ENCODE measurements at places on chromosomes 2 and 18.

GRCh38 chr2:221635949-221636348 is 63.8 kb upstream of the EPHA4 start:
- no peak for DNase-seq

DNA sequence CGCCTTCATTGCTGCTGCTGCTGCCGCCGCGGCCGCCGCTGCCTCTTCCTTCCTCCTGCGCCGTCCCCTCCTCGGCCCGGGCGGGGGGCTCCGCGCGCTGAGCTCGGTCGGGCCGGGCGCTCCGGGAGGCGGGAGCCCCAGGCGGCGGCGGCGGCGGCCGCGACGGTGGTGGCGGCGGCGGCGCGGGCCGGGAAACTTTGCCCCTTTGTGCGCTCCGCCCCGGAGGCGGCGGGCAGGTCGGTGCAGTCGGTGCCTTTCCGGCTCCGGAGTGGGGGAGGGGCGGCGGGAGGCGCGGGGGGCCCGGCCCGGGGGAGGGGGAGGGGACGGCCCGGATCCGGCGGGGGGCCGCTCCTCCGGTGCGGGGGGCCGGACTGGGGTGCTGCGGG is 205 bp downstream of the TET3 start:
- no peak for DNase-seq

GRCh38 chr2:179606141-179606540 is 255.3 kb downstream of the ZNF385B start:
- DNase-seq: no peak

DNA sequence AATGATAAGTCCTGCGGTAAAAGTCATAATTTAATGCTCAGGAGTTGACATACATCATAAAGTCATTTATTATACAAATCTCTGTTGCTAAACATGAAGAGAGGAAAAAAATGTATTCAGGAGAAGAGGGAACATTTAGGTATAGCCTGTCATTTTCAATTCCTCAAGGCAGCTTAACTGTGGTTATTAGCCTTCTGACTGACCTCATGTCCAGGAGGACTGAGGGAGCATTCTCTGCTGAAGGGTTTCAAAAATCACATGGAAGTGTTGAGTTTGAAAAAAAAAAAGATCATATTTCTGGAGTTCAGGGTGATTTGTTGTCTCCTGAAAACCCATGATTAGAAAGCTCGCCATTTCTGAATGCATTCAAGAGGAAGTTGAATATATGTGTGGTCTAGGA is 1371.1 kb upstream of the LRRTM1 start:
- no peak for DNase-seq

DNA sequence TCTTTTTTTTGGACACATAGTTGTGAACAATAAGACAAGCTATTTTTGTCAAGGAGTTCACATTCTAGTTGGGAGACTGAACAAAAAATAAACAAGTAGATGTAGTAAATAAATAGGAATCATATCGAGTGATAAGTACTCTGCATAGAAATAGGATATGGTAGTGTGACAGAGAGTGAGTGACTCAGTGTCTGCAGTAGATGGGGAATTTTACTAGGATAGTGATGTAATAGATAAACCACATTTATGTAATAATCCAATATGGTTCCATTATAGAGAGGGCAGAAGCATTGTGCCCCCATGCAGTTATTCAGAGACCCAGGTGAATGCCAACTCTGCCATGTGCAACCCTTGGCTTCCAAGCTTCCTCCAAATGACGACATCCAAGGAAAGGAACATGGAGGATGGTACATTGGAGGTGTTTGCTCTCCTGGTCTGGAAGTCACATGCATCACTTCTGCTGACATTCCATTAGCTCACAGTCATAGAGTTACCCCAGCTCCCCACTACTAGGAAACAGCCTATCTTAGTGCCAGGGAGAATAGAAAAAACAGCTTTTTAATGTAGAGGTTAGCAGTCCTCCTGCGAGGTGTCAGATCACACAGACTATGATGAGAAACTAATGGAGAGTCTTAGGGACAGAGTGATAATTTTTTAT is 595.4 kb downstream of the NYAP2 start:
- peak; percentile 22 for DNase-seq

DNA sequence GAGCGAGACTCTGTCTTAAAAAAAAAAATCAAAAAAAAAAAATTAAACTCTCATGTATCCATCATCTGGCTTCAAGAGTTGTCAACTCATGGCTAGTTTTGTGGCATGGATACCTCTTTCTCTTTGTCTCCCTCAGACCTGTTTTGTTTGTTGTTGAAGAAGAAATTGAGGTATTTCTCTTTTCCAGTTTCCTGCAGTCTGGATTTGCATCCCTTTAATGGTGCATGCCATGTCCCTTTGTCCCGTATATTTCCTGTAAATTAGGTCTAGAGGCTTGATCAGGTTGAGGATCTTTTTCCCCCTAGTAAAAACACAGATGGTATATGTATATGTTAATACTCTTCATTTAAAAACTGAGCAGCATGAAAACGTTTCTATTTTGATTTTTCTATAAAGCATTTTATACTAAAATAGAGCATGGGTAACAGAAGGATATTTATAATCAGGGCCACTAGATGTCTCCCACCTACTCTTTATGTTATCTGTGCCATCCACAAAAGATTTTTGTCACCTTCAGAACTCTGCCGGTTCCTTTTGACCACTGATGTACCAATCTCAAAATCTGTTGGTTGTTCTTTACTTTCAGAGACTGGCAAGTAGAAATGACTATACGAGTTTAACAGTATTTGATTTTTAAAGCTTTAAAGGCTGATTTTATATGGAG is 80.1 kb downstream of the GALNT1 start:
- no peak for DNase-seq

GRCh38 chr2:190791976-190792575 is 88.5 kb upstream of the GLS start:
- DNase-seq: no peak

DNA sequence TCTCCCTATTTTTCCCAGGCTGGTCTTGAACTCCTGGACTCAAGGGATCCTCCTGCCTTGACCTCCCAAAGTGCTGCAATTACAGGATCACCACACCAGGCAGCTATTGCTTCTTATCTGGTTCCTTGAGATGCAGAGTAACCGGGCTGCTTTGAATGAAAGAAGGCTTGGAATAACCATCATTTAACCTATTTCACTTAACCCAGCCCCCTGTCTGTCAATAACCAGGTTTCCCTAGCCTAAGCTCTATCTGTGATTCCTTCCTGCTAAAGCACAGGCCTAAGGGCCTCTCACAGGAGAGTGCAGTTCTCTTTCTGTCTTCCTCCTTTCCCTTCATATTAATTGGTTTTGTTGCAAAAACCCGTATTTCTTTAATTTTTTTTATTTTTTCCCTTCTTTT is 393.5 kb upstream of the RAB12 start:
- DNase-seq: no peak

GRCh38 chr18:48481092-48481491 is 57.7 kb upstream of the CTIF start:
- no peak for DNase-seq

DNA sequence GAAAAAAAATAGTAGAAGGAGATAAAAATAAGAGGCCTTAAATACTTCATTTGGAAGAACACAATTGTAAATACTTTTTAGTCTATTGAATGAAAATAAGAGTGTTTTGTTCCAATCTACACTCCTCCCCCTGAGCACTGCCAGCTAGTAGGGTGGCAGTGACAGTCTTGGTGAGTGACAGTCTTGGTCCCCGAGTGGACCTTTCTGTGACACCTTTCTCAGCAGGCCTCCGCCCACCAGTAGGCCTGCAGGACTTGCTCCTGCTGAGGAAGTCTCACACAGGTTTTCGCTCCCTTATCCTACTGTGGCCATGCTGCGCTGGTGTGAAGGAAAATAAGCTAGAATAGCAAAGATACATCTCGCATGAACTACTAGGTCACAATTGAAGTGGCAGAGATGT is 666.8 kb downstream of the NR4A2 start:
- no peak for DNase-seq

GRCh38 chr2:166000401-166000800 is 46.8 kb upstream of the TTC21B start:
- DNase-seq: no peak

Measured in astrocyte of the spinal cord (primary cell).